ENCODE measurements at places on chromosomes 7 and 10. TPM values are rescaled to one million over a fixed set of nuclear protein-coding genes. Genes with fewer than 3 reads are reported as not detected.

- no peak overlapping the region for H3K27ac ChIP-seq
- no peaks in the 10 kb centered on the region for H3K27me3 ChIP-seq
These were observed 245.2 kb downstream of the ELFN1 start for GRCh38 chr7:1915326-1915725.

GRCh38 chr10:62054830-62055229 lies 153.3 kb downstream of the ARID5B start:
- no peak overlapping the region for H3K4me3 ChIP-seq
- H3K4me1 ChIP-seq: no peaks in the 10 kb centered on the region
- H3K27me3 ChIP-seq: no peaks in the 10 kb centered on the region
- no peak for DNase-seq

DNA sequence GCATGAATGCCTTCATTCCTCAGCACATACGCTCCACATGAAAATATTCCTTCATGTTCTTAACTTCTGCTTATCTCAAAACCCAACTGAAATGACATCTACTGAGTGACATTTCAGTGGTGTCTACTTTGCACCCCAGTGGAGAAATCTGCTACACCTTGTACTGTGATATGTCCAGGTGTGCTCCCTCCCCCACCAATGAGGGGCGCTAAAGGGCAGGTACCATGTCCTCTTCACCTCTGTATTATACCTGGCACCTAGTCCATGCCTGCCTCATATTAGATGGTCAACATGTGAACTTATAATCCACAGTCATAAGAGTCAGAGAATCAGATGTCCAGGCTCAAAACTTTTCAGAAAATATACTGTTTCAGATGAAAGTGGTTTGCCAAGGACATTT lies 2.1 kb downstream of the PAXIP1 start:
- DNase-seq: no peak
- peaks cover 10% of the 10 kb centered on the region for H3K4me1 ChIP-seq
- H3K4me3 ChIP-seq: no peak overlapping the region
- H3K36me3 ChIP-seq: peaks cover 20% of the 10 kb centered on the region

DNA sequence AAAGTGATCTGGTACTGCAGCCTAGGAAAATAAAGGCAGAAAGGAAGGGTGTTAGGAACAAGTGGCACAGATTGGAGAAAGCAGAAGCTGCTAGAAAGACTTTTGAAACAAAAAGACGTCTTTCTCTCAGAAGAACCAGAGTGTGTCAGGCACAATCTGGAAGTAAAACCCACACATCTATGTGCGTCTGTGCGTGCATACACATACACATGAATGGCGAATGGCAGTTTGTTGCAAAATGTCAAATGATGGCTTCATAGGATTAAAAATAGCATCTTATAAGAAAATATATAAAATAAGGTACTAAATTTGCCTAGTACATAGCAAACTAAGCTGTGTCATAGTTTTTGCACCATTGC lies 246.3 kb downstream of the CDK14 start:
- H3K4me1 ChIP-seq: no peaks in the 10 kb centered on the region
- no peak for DNase-seq
- no peak overlapping the region for H3K27ac ChIP-seq
- no peaks in the 10 kb centered on the region for H3K36me3 ChIP-seq

DNA sequence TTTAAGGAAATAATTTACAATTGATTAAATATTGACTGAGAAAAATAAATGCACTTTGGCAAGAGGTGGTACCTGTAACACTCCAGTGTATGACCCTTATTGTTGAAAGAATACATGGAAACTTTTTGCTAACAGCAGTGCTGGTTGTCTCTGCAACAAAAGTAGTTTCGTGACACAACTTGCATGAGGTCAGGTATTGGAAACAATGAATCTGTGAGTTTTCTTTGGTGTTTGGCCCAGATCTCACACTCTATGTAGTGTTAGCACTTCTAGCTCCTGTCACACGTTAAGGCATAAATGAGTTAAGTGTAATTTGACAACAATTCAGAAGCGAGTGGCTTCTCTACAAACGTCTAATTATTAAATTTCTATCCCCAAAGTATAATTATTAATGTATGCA lies 137.7 kb upstream of the MDFIC start:
- H3K4me3 ChIP-seq: no peak overlapping the region
- H3K27me3 ChIP-seq: no peaks in the 10 kb centered on the region
- H3K4me1 ChIP-seq: no peaks in the 10 kb centered on the region
- no peaks in the 10 kb centered on the region for H3K36me3 ChIP-seq
- no peak overlapping the region for H3K27ac ChIP-seq

- H3K36me3 ChIP-seq: no peaks in the 10 kb centered on the region
- no peak overlapping the region for H3K27ac ChIP-seq
- peaks cover 2% of the 10 kb centered on the region for H3K4me1 ChIP-seq
These were observed 12.5 kb downstream of the PROSER2 start for GRCh38 chr10:11835704-11836103.

DNA sequence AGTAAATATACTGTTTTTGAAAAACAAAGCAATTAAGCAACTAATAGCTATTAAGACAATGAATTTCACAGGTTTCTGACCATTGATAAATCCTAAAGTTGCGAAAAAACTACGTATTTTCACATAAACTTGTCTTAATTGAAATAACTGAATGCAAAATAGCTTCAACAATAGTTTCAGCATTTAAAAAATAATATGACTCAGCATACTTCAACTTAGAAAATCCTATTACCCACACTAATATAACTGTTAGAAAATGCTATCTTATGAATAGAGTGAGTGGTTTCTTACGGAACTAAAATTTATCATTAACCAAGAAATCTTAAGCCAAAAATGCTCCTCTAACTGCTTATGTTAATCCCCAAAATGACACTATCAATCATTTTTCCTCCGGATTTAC lies 183.9 kb downstream of the AVL9 start:
- H3K27me3 ChIP-seq: no peaks in the 10 kb centered on the region
- H3K27ac ChIP-seq: no peak overlapping the region
- no peak overlapping the region for H3K4me3 ChIP-seq
- peaks cover 13% of the 10 kb centered on the region for H3K4me1 ChIP-seq

DNA sequence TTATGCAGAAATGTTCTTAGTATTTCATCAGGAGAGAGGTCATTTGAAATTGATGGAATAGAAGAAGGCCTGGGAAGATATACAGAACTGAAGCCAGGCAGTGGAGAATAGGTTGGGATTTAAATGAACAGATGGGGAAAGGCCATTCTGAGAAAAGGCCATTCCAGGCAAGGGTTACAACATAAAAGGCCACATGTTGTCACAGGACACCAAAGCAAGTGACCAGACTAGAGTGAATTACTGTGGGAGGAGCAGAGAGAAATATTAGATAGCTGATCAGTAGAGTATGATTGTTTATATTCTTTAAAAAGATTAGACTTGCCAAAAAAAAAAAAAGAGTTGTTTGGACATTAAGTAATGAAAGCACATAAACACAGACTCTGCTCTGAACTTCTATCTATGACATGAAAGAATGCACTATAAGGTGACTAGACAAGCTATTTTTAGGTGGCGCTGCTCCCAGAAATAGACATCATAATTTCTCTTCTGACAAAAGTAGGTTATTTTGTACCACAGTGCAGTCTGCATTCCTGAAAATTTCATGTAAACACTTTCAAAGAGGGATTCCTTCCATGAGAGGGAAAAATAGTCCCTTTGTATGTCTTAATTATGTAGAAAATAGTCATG lies 55.2 kb upstream of the DKK1 start:
- no peaks in the 10 kb centered on the region for H3K36me3 ChIP-seq
- no peaks in the 10 kb centered on the region for H3K27me3 ChIP-seq
- DNase-seq: no peak
- H3K4me3 ChIP-seq: no peak overlapping the region
- H3K4me1 ChIP-seq: no peaks in the 10 kb centered on the region

DNA sequence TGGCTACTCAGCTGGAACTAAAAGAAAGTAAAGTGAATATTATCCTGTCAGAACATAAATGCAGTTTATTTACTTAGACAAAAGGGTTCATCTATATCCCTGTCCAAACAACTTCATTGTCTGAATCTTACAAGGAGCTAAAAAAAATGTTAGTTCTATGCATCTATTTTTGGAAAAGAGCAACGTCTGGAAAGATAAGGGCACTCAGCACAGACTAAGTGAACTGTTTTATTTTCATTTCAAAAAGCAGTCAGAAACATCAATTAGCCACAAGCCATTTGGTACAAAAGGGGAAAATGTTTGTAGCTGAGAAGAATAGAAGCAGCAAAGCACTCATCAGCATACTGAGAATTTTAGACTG lies 245.5 kb downstream of the FOXP2 start:
- no peaks in the 10 kb centered on the region for H3K4me1 ChIP-seq
- H3K4me3 ChIP-seq: no peak overlapping the region
- no peaks in the 10 kb centered on the region for H3K27me3 ChIP-seq

- no peak for DNase-seq
- no peak overlapping the region for H3K4me3 ChIP-seq
- no peaks in the 10 kb centered on the region for H3K4me1 ChIP-seq
- H3K36me3 ChIP-seq: no peaks in the 10 kb centered on the region
These were observed 239.9 kb downstream of the CELF2 start for GRCh38 chr10:11257440-11258090.

GRCh38 chr7:115133248-115133647 lies 211.4 kb downstream of the MDFIC start:
- no peak for DNase-seq
- no peaks in the 10 kb centered on the region for H3K4me1 ChIP-seq
- H3K36me3 ChIP-seq: no peaks in the 10 kb centered on the region
- no peak overlapping the region for H3K4me3 ChIP-seq
- no peak overlapping the region for H3K27ac ChIP-seq
- no peaks in the 10 kb centered on the region for H3K27me3 ChIP-seq

DNA sequence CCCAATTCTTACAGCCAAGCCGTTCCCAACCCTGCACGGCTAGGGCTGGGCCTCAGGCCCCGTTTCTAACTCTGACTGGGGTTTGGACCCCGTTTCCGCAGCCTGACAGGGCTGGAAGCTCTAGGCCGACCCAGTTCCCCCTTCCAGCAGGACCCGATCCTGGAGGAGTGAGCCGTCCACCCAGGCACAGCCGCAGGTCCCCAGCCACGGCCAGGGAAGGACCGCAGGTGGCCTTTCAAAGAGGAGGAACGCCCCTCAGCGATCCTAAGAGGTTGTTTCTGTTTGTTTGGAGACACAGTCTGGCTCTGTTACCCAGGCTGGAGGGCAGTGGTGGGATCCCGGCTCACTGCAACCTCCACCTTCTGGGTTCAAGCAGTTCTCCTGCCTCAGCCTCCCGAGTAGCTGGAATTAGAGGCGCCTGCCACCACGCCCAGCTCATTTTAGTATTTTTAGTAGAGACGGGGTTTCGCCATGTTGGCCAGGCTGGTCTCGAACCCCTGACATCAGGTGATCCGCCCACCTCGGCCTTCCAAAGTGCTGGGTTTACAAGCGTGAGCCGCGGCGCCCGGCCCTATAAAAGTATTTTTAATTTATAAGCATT lies 778 bp upstream of the GET4 start:
- H3K36me3 ChIP-seq: peaks cover 27% of the 10 kb centered on the region
- DNase-seq: no peak
- no peaks in the 10 kb centered on the region for H3K27me3 ChIP-seq
- H3K4me3 ChIP-seq: no peak overlapping the region
- no peaks in the 10 kb centered on the region for H3K4me1 ChIP-seq
- no peak overlapping the region for H3K27ac ChIP-seq

DNA sequence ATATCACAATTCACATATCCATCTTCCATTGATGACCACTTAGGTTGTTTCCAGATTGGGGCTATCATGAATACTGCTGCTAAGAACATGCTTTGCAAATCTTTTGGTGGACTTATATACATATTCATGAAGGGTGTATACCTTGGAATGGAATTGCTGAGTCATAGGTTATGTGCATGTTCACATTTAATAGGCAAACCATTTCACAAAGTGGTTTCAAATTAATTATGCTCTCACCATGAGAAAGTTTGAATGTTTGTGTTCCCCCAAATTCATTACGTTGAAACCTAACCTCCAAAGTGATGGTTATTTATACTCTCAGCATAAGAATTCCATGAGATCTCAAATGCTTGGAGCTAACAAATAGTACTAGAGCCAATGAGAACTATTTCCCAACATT lies 86.4 kb downstream of the VPS41 start:
- H3K4me1 ChIP-seq: no peaks in the 10 kb centered on the region
- H3K27me3 ChIP-seq: no peaks in the 10 kb centered on the region
- peaks cover 6% of the 10 kb centered on the region for H3K36me3 ChIP-seq
- H3K27ac ChIP-seq: no peak overlapping the region
- no peak overlapping the region for H3K4me3 ChIP-seq

DNA sequence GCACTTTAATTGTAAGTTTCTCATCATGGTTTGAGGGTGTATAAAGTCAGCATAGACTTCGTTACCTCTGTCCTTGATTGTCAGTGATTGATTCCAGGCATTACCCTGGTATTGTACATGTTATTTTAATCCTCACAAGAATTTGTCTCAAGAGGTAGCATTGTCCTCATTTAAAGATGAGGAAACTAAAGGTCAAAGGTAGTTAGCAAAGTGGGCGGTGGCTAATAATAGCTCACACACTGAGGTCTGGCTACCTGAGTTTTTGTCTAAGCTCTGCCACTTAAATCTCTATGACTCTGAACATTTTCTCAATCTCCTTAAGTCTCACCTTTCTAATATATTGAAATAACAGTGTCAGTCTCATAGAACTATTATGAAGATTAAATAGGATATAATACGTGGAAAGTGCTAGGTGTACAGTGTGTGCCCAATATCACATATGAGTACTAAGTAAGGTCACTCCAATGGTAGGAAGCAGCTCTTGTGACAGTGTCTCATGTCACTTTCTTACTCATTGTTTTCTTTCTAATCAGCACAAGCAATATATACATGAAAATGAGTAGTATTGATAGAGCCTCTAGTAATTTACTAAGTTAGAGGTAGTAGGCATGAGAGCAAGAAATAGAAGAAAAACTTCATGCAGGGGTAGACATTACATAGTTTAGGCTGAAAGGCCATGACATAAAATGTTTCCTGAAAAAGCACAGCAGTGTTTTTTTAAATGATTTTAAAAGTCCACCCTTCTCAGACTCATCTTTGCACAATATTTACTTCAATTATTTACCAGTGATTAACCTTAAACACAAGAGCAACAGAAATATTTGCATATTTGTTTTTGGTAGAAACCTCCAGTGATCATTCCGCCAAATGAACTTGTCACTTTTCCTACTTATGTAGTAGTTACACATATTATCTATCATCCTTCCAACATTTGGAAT lies 21.0 kb downstream of the AHR start:
- no peaks in the 10 kb centered on the region for H3K36me3 ChIP-seq
- no peaks in the 10 kb centered on the region for H3K4me1 ChIP-seq
- H3K4me3 ChIP-seq: no peak overlapping the region
- H3K27me3 ChIP-seq: no peaks in the 10 kb centered on the region
- DNase-seq: no peak
- H3K27ac ChIP-seq: no peak overlapping the region

The GIMAP1 gene
- polyA plus RNA-seq: not detected

The PTF1A gene
- polyA plus RNA-seq: not detected

The CYP3A4 gene
- not detected for polyA plus RNA-seq

The IFIT1 gene
- 0.94 TPM for polyA plus RNA-seq
